ENCODE measurements at places on chromosomes 4 and X. TPM values are rescaled to one million over a fixed set of nuclear protein-coding genes. Genes with fewer than 3 reads are reported as not detected.

- H3K27ac ChIP-seq = no peak overlapping the region
- H3K4me3 ChIP-seq = no peak overlapping the region
- H3K36me3 ChIP-seq = no peaks in the 10 kb centered on the region
- no peaks in the 10 kb centered on the region for H3K4me1 ChIP-seq
Observed at GRCh38 chr4:158871335-158871724, 102.5 kb downstream of the FNIP2 start.

DNA sequence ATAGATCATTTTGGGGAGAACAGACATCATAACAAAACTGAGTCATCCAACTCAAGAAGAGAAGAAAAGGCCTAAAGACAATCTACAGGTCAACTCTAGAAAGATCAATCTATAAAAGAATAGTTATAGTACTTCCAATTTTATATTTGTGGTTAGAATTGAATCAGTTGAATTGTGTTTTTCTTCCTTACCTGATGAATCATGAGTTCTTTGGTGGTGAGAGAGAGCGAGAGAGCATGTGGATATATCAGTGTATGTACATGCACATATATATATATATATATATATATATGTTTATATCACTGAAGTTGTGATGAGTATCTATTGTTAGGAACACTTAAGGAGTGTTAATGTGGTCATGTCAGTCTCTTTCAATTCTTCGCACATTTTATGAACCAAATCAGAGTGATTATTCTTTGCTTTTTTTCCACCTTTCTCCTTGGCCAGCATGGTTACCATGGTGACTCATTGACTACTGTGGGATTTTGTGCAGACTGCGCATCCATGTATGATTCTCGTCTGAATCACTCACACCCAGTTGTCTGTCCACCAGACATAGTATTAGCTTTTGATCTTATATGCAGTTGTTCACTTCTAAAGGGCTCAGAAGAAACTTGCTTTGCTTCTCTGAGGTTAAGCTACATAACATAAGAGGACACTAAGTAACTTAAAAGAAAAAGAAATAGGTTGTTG, 90.4 kb upstream of the RAB40AL start:
- DNase-seq = no peak
- no peaks in the 10 kb centered on the region for H3K4me1 ChIP-seq
- H3K4me3 ChIP-seq = no peak overlapping the region

- no peaks in the 10 kb centered on the region for H3K27me3 ChIP-seq
- no peaks in the 10 kb centered on the region for H3K36me3 ChIP-seq
- H3K27ac ChIP-seq = no peak overlapping the region
- H3K4me3 ChIP-seq = no peak overlapping the region
- H3K4me1 ChIP-seq = no peaks in the 10 kb centered on the region
Observed at GRCh38 chr4:31461421-31461820, 741.3 kb downstream of the PCDH7 start.

- H3K4me3 ChIP-seq = no peak overlapping the region
- no peak overlapping the region for H3K27ac ChIP-seq
- no peaks in the 10 kb centered on the region for H3K36me3 ChIP-seq
Observed at GRCh38 chrX:19446397-19446796, 68.9 kb downstream of the MAP3K15 start.

DNA sequence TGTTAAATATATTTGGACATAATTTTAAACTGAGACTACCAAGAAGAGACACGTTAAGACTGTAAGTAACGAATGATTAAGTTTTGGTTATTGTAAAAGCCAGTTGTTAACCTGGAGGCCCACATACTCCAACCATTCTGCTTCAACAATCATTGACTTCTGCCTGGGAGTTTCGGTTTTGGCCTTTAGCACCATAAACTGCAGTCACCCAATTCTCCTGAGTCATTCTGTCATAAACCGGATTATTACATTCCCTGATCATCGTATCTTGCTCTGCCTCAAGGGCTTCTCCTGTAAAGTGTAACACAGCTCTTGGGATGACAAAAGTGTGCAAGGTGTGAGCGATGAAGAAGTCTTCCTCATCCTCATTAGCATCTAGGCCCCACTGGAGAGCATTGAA, 46.9 kb upstream of the PABPC1L2A start:
- H3K36me3 ChIP-seq = no peaks in the 10 kb centered on the region
- no peaks in the 10 kb centered on the region for H3K27me3 ChIP-seq
- H3K4me3 ChIP-seq = no peak overlapping the region
- H3K4me1 ChIP-seq = no peaks in the 10 kb centered on the region
- H3K27ac ChIP-seq = no peak overlapping the region

DNA sequence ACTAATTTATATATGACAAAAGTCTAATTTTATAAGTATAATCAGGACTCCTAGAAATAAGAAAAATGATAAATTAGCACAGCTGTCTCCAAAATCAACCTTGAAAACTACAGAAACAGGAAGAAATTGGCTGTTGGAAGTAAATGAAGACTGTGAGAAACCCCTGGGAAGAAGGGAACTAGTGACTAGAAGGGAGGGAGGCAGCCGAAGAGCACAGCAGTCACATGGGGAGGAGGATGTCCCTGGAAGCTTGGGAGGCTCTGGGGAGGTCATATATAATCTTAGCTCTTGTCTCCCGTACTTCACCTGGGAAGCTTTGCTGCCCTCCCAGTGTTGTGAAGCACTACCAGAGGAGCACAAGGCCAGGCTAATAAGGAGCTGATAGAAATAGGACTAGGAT, 8.9 kb upstream of the TMA16 start:
- no peaks in the 10 kb centered on the region for H3K27me3 ChIP-seq
- no peak overlapping the region for H3K27ac ChIP-seq
- no peaks in the 10 kb centered on the region for H3K36me3 ChIP-seq
- H3K4me3 ChIP-seq = no peak overlapping the region

DNA sequence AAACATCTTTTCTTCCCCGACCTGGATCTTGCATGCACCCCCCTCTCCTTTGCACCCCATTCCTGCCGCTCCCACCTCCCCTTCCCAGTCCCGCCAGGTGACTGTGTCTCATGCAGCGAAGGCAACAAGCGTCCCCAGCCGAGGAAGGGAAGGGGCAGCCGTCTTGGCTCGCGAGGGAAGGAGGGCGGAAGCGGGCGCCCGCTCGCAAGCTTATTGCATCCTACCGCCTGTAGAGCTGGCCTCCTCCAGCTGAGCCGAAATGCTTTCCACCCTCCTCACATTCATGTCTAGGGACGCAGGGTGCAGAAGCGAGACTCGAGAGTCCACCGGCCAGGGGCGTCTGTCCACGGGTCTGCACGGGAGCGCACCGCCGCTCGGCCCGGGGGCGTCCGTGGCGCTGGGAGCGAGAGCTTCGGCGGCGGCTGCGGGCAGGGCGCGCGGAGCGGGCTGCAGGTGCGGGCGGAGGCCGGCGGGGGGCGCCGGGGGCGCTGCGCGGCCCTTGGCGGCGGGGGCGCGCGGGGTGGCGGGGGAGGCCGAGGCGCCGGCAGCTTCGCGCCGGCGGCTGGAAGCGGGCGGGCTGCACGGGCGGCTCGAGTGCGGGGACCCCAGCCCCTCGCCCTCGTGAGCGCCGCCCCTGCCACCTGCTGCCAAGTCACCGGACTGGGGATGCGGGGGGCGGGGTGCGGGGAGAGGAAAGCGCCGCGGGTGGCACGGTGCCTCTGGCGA, at the start of gene KCNIP4:
Gene KCNIP4 (minus strand): TSS at position 426 of the 726 bp plus-strand sequence.
- H3K27me3 ChIP-seq = no peaks in the 10 kb centered on the region
- no peak within 1 kb of the TSS for H3K27ac ChIP-seq
- H3K36me3 ChIP-seq = no peaks in the 10 kb centered on the region
- DNase-seq = peak; percentile 16
- H3K4me3 ChIP-seq = peak within 1 kb of the TSS; percentile 18

- no peaks in the 10 kb centered on the region for H3K27me3 ChIP-seq
- no peaks in the 10 kb centered on the region for H3K4me1 ChIP-seq
- H3K4me3 ChIP-seq = no peak overlapping the region
- no peak overlapping the region for H3K27ac ChIP-seq
- H3K36me3 ChIP-seq = no peaks in the 10 kb centered on the region
Observed at GRCh38 chr4:150773729-150774449, 191.9 kb downstream of the MAB21L2 start.

GRCh38 chrX:103347682-103348397, 8.5 kb upstream of the TCEAL9 start:
- no peaks in the 10 kb centered on the region for H3K36me3 ChIP-seq
- H3K27me3 ChIP-seq = no peaks in the 10 kb centered on the region
- no peak for DNase-seq
- H3K4me1 ChIP-seq = no peaks in the 10 kb centered on the region
- H3K27ac ChIP-seq = no peak overlapping the region

GRCh38 chr4:77777135-77777807, 41.9 kb downstream of the CNOT6L start:
- H3K4me3 ChIP-seq = no peak overlapping the region
- H3K36me3 ChIP-seq = peaks cover 4% of the 10 kb centered on the region
- peaks cover 9% of the 10 kb centered on the region for H3K4me1 ChIP-seq
- H3K27ac ChIP-seq = peak overlapping the region; percentile 25
- DNase-seq = no peak
- H3K27me3 ChIP-seq = no peaks in the 10 kb centered on the region

- H3K4me1 ChIP-seq = no peaks in the 10 kb centered on the region
- DNase-seq = no peak
- H3K27ac ChIP-seq = no peak overlapping the region
- no peak overlapping the region for H3K4me3 ChIP-seq
- H3K36me3 ChIP-seq = no peaks in the 10 kb centered on the region
Observed at GRCh38 chr4:187357045-187357643, 633.5 kb upstream of the FAT1 start.

The CTPS2 gene
- polyA plus RNA-seq = 17.6 TPM

The SPP1 gene
- polyA plus RNA-seq = 4.0 TPM

The KCNE5 gene
- polyA plus RNA-seq = not detected

The GABRG1 gene
- polyA plus RNA-seq = not detected

The TKTL2 gene
- polyA plus RNA-seq = 0.01 TPM

The SLC10A7 gene
- polyA plus RNA-seq = 0.81 TPM

The FMR1NB gene
- not detected for polyA plus RNA-seq

The PDE6B gene
- polyA plus RNA-seq = not detected

Data from small intestine (tissue), 16 donors.